ENCODE measurements at places on chromosomes 11 and 22.

- no peak for DNase-seq
These were observed 725 bp downstream of the KDM2A start for GRCh38 chr11:67119585-67120391.

DNA sequence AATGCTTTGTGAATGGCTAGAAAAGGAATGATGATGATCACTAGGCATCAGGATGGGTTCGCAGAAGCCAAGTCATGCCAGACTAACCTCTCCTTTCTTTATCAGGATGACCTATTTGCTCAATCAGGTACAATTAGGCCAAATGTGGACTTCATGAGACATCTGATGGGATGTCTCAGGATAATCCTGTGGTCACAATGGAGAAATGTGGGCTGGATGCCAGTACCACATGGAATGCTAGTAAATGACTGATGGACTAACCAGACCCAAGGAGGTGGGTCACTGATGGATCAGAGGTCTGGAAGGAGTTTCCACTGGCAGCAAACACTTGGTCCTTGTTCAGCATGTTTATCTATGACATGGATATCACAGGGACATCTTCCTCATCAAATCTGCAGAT, 94.8 kb upstream of the PHOX2A start:
- DNase-seq = no peak

- DNase-seq = no peak
These were observed 23.6 kb downstream of the NPAT start for GRCh38 chr11:108198833-108199232.

DNA sequence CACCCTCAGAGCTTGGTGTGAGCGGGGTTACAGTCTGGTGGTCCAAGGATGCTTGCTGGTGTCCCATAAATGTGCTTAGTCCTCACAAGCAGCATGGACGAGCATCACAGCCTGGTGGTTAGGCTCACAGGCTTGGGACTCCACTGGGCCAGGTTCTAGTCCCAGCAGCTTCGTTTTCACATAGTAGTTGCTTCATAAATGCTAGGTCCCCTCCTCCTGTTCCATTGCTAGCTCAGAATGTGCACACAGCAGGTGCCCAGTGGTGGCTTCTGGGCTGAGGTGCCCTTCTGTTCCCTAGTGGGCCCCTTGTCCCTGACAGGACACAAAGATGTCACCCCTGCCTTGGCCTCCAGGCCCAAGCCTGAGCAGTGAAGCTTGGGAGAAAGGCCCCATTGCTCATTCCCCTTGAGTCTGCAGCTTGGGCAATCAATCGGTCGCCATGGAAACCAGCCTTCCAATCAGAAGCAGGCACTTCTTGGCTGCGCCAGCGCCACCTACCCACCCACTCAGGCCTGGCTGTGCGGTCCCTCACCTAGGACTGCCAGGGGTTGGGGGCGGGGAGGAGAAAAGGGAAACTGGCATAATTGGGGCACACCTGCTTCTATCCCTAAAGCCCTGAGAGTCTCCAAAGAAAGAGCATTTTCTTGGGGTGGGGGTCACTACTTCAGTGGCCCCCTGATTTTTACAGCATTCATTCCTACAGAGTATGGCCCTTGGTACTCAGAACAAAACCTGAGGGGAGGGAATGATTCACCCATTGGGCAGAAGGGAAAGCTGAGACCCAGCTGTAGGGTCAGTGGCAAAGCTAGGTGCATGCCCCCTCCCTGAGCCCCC, 48.1 kb downstream of the CYTH4 start:
- no peak for DNase-seq

GRCh38 chr11:128776424-128777284, 82.8 kb downstream of the FLI1 start:
- no peak for DNase-seq

- no peak for DNase-seq
These were observed 83.9 kb downstream of the CABIN1 start for GRCh38 chr22:24094966-24095365.

DNA sequence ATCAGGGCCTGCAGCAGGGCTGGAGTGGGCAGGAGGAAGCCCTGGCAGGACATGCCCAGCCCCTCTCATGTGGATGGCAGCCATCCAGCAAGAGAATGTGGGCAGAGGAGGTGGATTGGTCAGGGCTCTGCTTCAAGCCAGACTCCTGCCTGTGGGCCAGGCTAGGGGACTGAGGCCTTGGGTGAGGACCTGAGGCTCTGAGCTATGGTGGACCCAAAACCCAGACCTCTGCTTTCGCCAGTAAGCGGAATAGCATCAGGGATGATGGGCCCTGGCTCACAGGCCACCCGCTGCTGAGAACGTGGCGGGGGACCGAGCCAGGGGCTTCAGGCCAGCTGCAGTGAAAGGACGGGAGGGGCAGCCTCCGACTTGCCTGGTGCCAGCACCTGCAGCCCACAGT, 57.4 kb downstream of the LINC01488 start:
- DNase-seq = no peak
